ENCODE measurements at places on chromosomes 1 and 21. TPM values are rescaled to one million over a fixed set of nuclear protein-coding genes. Genes with fewer than 3 reads are reported as not detected.
A peak's percentile ranks its signal among the peaks of the same experiment; 100 is the strongest.

Gene PPM1J
- 2.1 TPM for total RNA-seq

DNA sequence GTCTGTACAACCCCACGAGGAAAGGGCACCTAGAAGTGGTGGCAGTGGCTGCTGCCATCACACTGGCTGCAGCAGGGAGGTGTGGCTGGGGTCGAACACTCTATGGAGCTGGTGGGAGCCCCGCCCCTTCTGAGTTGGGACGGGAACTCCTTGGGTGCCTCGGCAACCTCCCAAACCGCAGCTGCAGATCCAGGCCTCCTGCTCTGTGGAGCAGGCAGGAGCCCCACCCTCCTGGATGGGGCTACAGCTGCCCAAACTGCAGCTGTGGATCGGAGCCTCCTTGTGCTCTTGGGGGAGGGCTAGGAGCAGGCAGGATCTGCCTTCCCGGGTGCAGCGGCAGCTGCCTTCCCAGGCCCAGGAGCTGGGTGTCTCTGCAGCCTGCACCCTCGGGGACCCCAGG lies 38.9 kb upstream of the TARDBP start:
- DNase-seq: no peak

DNA sequence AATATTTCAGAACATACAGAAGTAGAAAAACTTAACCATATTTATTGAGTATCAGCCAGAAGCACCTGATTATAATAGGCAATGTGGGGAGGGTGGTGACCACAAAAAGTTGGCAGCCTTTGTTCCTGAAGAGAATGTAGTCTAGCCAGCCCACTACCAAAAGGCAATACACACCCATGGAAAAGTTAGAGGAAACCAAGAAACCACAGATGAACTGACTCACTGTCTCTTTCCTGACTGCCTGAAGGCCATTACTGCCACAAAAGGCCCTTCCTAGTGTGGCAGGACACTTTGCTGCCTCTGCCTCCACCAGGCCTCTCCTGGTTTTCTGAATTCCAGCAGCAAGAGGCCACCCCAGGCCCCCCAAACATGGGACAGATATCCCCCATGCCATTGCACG lies 14.6 kb upstream of the PROX1 start:
- DNase-seq: no peak

DNA sequence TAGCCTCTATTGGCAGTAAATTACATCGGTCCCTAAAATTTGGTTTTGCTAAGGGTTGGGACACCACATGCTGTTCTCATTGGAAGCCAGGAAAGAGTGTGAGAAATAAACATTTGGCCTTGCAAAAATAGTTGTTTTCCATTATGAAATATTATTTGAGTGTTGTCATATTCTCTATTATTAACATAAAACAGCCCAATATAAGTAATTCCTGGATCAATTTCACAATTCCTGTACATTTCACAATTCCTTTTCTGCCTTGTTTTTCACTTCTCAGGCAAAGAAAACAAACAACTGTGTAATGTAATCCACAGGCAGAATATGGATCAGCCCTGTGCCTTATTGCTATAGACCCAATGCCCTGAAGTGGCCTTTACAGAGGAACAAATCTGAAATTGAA lies 40.5 kb downstream of the C1orf87 start:
- no peak for DNase-seq

Gene DEPDC1
- 7.6 TPM for total RNA-seq

DNA sequence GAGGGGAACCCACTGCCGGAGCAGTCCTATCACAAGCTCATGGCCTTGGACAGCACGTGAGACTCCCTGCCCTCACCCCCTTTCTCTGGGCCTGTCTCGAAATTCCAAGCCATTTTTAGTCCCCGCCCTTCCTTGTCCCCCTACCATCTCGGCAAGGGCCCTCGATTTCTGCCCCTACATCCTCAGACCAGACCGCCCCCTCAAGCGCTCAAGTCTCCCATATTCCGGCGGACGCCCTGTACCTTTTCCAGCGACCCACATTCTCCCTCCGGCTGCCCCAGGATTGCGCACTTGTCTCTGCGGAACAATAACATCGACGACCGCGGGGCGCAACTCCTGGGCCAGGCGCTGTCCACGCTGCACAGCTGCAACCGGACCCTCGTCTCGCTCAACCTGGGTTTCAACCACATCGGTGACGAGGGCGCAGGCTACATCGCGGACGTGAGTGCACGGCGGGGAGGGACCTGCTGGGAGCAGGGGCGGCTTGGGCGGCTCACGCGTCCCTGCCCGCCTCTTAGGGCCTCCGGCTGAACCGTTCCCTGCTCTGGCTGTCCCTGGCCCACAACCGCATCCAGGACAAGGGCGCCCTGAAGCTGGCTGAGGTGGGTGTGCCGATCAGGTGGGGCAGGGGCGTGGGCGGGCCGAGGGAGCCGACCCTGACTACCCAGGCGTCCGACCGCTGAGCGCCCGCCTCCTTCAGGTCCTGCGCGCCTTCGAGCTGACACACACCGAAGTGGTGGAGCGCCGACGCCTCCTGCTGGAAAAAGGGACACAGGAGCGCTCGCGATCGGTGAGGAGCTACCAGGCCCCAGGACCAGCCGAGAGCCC lies 7.0 kb downstream of the LRRC71 start:
- DNase-seq: peak; percentile 70

DNA sequence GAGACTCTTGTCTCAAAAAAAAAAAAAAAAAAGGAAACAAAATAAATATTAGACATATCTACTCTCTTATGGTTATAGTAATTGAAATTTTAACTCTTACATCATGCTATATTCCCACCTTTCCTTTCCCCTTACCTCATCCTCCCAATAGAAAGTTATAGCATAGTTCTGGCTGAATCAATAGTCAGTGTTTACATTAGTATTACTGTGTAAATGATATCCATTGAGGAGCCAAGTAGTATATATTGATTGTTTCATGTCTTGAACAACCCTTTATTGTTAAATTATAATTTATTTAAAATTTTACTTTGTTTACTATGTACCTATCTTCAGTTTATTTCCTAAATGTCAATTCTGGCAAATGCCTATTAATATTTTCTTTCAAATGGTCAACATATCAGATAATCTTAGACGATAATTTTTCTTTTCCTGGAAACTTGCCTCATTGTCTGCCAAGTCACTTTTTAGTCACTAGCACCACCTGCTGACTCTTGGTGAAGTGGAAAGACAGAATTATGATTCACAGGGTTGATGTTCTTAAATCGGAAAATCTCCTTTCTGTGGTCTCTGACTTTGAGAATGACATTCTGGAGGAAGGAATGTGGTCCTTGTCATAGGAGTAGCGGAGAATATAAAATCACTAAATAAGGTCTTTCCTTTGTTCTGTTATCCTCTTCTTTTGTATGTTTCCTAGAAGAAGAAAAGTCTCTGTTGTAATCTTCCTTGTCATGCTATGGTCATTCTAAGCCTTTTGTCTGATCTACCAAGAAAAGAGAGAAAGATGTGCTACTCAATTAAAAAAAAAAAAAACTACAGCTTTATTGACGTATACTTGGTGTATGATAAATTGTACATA lies 8.6 kb downstream of the HJV start:
- DNase-seq: peak; percentile 92

DNA sequence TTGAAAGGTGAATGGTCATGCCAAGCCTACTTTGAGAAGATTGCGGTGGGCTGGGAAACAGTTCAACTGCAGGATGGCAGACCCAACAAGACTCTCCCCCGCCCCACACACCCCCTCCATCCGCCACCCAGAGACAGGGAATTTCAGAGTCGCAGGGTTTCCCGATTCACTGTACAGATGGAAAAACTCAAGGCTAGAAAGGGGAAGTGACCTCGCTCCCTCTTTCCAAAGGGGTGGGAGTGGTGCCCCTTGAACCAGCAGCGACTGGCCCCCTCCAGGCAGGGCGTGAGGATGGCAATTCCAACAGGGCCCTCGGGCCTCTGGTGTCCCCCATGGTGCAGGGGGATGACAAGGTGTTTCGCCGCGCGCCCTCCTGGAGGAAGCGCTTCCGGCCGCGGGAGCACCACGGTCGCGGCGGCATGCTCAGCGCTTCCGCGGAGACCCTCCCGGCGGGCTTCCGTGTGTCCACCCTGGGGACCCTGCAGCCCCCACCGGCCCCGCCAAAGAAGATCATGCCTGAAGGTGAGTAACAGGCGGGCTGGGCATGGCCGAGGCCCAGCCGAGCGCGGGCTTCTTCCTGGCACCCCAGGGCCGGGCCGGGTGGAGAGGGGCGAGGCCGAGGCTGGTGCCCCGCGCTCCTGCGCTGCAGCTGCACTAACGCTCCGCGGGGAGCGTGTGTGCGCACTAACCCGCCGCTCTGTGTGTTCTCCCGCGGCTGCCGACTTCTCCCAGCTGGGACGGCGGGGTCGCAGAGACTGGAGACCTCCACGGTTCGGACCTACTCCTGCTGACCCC lies 10.4 kb downstream of the MYOG start:
- no peak for DNase-seq

Gene DRAXIN
- not detected for total RNA-seq

DNA sequence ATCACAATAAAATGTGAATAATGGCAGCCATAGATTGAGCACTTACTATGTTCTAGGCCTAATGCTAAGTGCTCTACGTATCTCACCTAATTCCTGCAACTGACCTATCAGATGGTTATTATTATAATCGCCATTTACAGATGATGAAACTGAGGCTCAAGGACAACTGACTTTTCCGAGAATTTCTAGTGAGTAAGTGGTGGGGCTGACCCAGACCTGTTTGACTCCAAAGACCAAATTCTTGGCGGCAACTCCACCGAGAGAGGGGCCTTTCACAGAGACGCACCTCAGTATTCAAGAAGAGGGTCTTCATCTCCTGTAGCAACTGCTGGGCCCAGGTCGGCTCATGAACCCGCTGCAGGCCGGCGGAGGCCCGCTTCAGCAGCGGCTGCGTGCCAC lies 573 bp downstream of the TMEM234 start:
- no peak for DNase-seq

DNA sequence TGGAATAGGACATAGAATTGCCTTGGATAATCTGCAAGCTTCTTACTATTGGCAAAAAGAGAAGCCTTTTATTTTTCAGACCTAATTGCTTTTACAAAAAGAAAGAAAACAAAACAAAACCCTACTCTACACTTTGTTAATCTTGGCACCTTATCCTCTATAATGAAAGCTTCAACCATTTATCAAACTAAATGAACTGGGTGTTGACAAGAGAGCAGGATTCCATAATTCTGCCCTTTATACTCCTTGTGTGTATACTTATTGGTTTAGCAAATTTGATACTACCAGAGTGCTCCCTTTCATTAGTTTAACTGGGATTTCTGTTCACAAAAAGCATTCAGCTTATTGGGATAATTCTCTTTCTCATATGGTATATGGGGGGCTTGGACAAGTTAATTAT lies 3.0 kb upstream of the TMCC2 start:
- DNase-seq: no peak

DNA sequence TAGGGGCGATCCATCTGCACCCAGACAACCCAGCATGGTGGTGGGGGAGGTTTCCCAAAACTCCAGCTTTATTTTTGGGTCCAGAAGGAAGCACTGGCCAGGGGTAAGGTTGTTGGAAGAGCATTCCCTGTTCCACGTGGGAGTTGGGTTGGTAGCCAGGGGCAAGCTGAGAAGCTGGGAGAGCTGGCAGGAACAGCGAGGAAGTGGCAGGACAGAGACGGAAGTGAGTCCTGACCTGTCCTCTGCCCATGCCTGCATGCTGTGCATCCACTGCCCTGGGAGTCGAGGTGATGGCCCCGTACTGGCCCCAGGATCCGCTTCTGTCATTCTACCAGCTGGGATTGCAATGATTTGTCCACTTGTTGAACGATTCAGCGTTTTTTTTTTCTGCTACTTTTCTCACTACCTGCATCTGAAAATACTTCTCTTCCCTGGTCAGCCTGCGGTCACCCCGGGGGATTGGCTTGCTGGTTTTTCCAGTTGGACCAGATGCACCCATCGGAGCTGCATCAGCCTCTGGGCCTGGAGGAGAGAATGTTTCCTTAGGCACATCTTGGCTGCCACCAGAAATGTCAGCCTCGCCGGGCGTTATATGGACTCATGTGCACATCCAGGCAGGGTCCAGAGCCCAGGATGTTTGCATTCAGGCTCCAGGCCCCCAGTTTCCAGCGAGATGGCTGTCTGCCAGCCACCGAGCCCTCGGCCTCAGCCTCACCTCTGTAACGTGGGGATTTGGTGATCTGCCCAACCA lies 28.3 kb upstream of the TMPRSS2 start:
- DNase-seq: peak; percentile 82

DNA sequence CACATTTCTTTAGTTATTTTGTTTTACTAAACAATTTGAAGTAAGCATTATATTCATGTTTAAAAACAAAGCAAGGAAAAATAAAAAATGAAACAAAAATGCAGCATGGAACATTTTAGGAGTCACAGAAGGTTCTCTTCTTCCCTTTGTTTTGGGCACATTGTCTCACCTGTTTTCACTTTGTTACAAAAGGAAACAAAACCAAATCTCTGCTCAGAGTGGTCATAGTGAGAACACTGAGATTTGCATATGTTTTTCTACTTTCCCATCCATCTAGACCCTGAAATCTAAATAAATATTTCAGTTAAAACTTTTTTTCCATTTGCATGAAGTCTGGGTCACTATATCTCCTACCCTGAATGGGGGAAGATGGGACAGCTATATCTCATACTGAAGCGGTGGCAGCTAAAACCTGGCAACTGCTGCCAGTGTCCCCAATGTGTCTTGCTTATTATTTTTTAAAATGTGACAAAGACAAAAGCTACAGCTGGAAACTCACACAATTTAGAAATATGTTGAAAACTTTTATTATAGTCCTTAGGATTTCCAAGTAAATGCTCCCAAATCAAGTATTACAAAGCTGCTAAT lies 3.5 kb downstream of the EXOC8 start:
- DNase-seq: peak; percentile 24

GRCh38 chr1:90831910-90832309 lies 114.8 kb upstream of the BARHL2 start:
- DNase-seq: no peak

DNA sequence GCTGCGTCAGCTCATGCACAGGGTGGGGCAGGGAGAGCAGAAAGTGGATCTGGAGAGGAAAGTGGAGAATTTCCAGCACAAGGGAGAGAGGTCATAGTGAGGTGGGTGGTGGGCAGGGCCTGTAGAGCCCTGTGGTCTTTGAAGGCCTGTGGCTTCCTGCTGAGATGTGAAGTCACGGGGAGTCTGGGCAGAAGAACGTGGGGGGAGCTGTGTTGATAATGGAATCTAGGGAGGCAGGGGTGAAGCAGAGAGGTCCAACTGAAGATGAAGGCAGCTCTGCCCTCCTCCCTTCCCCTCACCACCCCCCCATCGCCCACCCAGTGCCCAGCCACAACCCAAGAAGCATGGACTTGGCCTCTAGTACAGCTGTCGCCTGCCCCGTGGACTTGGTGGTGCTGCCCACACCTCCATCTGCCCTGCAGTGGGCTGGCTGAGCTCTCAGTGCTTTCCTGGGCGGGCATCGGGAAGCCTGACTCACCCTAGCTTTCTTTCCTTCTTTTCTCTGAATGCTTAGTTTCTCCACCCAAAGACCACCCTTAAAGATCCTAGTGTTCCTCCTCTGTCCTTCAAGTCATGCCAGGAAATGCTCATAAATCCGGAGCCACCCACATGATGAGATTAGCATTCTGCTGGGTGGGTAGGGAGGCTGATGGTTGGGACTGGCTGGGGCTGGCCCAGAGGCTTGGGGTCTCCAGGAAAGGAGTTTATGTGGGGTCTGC lies 186.1 kb downstream of the TRABD2B start:
- peak; percentile 45 for DNase-seq

Gene PRDX6
- 107 TPM for total RNA-seq

Gene DMBX1
- total RNA-seq: 3.1 TPM

All from HT-29 (cell line).